Esophagus squamous epithelium (tissue), 5 donors: ENCODE measurements at places on chromosomes 12 and 14.
A peak's percentile ranks its signal among the peaks of the same experiment; 100 is the strongest.

GRCh38 chr12:106753526-106753925 lies 21.0 kb upstream of the RIC8B start:
- peak; percentile 5 for DNase-seq

GRCh38 chr12:3564411-3564810 lies 73.4 kb downstream of the PRMT8 start:
- DNase-seq, result no peak

DNA sequence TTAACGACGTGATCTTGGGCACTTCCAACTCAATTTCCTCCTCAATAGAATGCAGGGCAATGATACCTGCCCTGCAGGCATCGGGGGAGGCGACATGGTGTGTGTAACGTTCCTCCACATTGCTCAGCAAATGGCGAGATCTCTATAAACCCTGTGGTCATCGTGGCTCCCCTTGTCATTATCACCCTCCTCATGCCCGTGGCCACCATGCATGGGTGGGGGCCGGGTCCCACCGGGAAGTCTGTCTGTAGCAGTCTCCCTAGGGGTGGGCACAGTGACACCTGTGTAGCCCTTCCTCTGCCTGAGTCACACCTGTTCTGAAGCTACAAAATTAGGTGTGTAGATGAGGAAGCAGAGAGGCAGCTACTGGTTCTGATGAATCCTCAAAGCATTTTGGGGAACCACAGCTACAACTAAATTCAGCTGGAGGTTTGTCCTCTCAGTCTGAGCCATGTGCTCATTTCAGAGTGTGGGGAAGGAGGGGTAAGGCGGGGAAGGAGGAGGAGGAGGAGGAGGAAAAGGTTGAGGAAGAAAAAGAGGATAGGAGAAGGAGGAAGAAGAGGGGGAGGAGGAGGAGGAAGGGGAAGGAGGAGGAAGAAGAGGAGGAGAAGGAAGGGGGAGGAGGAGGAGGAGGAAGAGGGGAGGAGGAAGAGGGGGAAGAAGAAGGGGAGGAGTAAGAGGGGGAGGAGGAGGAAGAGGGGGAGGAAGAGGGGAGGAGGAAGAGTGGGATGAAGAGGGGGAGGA lies 11.0 kb upstream of the CACNA2D4 start:
- no peak for DNase-seq

- DNase-seq, result no peak
These were observed 68.3 kb downstream of the DERA start for GRCh38 chr12:15979096-15980092.

DNA sequence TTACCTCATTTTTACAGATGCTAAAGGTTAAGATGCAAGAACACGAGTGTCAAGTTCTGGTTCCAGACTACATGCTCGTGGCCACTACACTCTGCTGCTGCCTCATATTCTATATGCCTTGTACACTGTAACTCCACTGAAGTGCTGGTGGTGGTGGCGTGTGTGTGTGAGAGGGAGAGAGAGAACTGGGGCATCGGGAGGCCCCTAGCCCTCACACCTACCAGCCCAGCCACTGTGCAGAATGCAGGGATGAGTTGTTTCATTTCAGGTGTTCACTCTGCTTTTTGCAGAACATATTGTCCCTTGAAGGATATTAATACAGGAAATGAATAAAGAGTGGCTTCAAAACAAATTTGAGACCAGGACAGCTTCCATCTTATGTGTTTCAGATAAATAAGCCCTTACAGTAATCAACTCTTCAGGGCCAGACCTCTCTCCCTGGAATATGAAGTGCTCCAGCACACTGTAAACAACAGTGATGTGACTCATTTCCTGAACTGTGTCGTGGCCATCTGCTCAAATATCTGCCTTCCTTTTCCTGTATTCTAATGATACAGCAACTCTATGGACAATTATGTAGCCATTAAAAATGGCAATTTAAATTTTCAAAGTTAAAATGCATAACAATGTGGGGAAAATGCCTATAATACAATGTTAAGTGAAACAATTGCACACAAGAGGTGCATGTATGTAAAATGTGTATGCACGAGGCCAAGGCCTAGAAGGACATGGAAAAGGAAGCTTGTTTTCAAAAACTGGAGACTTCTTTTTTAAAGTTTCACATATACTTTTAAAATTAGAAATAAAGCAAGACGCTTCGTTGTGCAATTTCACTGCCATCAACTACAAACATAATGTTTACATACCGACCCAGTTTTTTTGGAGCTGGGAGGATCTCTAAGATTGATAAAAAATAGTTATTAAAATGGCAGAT lies 215.4 kb downstream of the PELI2 start:
- no peak for DNase-seq

DNA sequence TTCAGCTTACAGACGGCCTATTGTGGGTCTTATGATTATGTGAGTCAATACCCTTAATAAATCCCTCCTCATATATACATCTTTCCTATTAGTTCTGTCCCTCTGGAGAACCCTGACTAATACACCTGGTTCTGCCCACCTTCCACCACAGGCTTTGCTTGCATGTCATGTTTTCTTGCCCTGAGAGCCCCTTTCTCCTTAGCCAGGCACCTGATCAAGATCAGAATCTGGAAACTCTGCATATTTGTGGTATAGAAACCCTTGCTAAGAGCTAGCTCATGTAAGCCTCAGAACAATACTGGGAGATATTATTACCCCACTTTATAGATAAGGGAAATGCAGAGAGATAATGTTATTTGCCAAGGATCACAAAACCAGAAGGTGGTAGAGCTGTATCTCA lies 52.9 kb upstream of the JDP2 start:
- DNase-seq, result no peak

- DNase-seq, result no peak
These were observed 95.8 kb downstream of the RIMBP2 start for GRCh38 chr12:130620281-130620680.

GRCh38 chr12:123369229-123369628 lies 4.6 kb upstream of the SBNO1 start:
- DNase-seq, result no peak

- DNase-seq, result no peak
These were observed 53.1 kb upstream of the STON2 start for GRCh38 chr14:81453166-81453766.

GRCh38 chr14:104105071-104105821 lies 19.7 kb downstream of the ASPG start:
- no peak for DNase-seq

DNA sequence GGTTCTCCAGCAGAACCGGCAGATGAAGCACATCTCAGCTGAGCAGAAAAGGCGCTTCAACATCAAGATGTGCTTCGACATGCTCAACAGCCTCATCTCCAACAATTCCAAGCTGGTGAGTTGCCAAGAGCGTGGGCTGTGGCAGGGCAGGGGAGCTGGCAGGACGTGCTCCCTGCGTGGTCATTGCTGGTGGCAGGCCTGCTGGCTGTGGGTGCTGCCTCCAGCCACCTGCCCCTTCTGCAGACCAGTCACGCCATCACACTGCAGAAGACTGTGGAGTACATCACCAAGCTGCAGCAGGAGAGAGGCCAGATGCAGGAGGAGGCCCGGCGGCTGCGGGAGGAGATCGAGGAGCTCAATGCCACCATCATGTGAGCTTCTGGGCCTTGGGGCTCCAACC lies 35.8 kb downstream of the IL31 start:
- no peak for DNase-seq

DNA sequence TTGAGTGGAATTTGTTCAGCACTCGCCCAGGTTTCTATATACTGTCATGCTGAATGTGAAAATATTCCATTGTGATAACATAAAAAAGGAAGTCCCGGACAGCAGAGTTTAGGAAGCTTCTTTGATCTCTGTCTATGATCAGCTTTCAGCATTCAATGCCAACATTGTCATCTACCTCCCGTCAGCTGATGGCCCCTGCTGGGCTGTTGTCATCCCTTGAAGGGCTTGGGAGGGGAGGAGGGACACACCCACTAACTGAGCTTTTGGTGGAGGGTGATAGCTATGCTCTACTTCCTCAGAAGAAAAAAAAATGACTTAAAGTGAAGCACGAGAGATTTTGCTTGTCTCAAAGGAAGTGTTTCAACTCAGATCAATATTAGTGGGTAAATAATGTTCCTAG lies 4.7 kb upstream of the KRT77 start:
- DNase-seq, result no peak
